Fibroblast of lung (primary cell): ENCODE measurements at places on chromosomes 4 and X. TPM values are rescaled to one million over a fixed set of nuclear protein-coding genes. Genes with fewer than 3 reads are reported as not detected.

GRCh38 chr4:55517526-55518229 is 29.0 kb downstream of the CLOCK start:
- no peaks in the 10 kb centered on the region for H3K4me1 ChIP-seq
- no peak overlapping the region for H3K4me3 ChIP-seq
- DNase-seq, result no peak
- H3K27me3 ChIP-seq, result no peaks in the 10 kb centered on the region
- H3K36me3 ChIP-seq, result no peaks in the 10 kb centered on the region

DNA sequence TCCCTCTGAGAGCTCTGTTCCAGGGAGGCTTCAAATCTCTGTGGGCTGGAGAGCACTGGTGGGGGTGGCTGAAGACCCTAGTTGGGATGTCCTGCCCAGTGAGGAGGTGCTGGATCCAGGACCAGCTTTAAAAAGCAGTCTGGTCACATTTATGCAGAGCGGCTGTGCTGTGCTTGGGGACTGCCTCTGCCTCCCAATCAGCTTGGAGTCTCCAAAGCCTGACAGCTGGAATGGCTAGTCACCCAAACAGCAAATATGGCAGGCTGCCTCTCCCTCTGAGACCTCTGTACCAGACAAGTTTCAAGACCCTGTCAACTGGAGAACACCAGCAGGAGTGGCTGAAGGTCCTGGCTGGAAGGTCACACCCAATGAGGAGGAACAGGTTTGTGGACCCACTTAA is 848.1 kb upstream of the DIAPH2 start:
- H3K36me3 ChIP-seq, result no peaks in the 10 kb centered on the region
- DNase-seq, result no peak
- H3K4me1 ChIP-seq, result no peaks in the 10 kb centered on the region

GRCh38 chr4:122728856-122729255 is 3.6 kb upstream of the BBS12 start:
- DNase-seq, result no peak
- H3K27me3 ChIP-seq, result no peaks in the 10 kb centered on the region
- H3K4me1 ChIP-seq, result peaks cover 5% of the 10 kb centered on the region
- no peak overlapping the region for H3K27ac ChIP-seq
- no peaks in the 10 kb centered on the region for H3K36me3 ChIP-seq
- H3K4me3 ChIP-seq, result no peak overlapping the region

- no peak for DNase-seq
- no peak overlapping the region for H3K27ac ChIP-seq
- H3K36me3 ChIP-seq, result no peaks in the 10 kb centered on the region
- H3K27me3 ChIP-seq, result no peaks in the 10 kb centered on the region
Observed at GRCh38 chr4:78990938-78991810, 51.9 kb upstream of the PAQR3 start.

CT47B1 gene
- not detected in 2 replicates for total RNA-seq
